ENCODE measurements at places on chromosomes 1 and 21. TPM values are rescaled to one million over a fixed set of nuclear protein-coding genes. Genes with fewer than 3 reads are reported as not detected.
A peak's percentile ranks its signal among the peaks of the same experiment; 100 is the strongest.

DNA sequence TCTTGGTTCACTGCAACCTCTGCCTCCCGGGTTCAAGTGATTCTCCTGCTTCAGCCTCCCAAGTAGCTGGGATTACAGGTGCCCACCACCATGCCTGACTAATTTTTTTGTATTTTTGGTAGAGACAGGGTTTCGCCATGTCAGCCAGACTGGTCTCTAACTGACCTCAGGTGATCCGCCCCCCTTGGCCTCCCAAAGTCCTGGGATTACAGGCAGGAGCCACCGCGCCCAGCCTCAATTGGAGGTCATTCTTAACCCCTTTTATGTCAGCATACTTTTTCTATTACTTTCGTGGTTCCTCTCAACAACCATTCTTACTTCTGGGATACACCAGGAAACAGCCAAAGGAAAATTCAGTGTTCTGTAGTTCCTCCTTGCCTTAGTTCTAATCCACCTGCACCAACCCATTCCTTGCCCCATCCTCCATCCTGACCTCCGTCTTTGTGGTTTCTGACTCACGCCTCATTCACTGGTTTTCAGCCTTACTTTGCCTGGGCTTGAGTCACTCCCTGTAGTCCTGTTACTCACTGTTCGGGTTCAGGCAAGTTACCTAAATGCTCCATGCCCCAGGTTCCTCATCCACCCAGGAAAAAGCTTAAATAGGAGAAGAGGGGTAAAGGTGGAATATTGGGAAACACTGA is 12.9 kb upstream of the BCL10 start:
- DNase-seq: peak; percentile 89

- no peak for DNase-seq
Measured at GRCh38 chr1:23763041-23763577, 15.1 kb upstream of the PITHD1 start.

- no peak for DNase-seq
Measured at GRCh38 chr1:29431138-29431537, 194.8 kb downstream of the PTPRU start.

GRCh38 chr1:237740846-237741245 is 149.9 kb downstream of the ZP4 start:
- no peak for DNase-seq

GRCh38 chr21:45074818-45075595 is 627 bp downstream of the ADARB1 start:
- peak; percentile 14 for DNase-seq

GRCh38 chr1:159602501-159602999 is 14.9 kb downstream of the APCS start:
- no peak for DNase-seq

Gene USP21
- 9.3 TPM for total RNA-seq

GRCh38 chr1:39540504-39541031 is 36.0 kb downstream of the PABPC4 start:
- DNase-seq: peak; percentile 75

DNA sequence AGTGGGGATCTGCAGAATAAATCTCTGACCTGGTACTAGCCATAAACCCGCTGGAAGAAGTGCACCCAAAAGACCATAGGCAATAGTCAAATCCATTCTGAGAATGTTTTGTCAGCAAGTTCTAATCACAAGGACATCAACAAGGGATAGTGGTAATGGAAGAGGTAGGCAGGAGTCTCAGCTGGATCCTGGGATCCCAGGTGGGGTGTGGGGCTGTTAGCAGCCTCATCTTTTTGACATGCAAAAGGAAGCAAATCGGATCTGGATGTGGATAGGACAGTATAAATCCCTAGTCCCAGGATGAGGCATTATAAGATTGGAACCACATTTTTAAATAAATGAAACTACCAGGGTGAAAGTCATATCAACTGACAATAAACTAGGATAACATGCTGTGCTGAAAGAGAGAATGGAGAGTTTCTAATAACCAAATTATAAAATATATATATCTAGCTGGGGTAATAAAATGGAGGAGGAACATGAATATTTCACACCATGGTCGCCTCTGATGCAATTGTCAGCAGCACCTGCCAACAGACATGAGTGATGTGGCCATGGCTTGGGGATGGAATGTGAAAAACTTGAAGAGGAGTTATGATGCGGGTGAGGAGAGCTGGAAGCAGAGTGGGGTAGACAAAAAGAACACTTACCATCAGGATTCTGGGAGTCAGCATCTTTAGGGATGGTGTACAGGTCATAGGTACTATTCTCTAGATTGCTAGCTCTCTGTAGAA is 23.7 kb upstream of the PEX19 start:
- DNase-seq: no peak

DNA sequence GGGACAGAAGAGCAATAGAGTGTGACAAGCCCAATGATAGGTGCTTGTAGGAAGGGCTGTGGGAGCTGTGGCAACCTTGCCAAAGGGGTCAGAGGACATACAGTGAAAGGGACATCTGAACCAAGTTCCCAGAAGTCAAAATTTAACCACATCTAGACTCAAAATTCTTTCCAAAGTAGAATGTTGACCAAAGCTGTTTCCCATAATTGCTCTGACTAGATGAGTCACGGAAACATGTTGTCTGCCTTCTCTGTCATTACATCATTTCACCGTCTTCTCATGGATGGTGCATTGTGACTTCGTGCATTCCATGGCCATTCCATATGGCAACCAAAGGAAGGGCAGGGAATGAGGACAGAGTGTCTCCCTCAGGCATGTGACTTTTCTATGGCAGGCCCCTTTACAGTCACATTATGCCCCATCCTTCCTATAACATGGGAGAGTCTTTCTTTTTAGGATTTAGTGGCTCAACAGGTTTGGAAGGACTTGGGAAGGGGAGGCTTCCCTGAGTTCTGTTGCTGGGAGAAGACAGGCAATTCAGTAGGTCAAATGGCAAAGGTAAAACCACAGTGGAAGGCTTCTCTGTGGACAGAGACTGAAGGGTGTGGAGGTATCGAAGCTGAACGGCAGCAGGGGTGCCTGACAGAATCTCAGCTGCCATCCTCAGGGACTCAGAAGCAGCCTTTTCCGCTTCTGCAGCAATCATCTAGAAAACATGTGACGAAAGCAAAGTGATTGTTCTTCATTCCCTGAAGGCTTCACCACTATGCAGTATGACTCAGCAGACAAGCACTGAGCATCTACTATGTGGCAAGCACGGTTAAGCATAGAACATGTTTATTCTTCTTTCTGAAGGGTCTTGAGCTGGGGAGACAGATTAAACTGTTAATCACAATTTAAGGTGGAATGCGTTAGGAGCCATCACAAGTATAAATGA is 24.7 kb downstream of the NPHS2 start:
- peak; percentile 80 for DNase-seq

Gene NBPF19
- total RNA-seq: 3.6 TPM

Gene CFHR1
- total RNA-seq: not detected

- peak; percentile 41 for DNase-seq
Measured at GRCh38 chr1:214989341-214989740, 93.2 kb upstream of the KCNK2 start.

DNA sequence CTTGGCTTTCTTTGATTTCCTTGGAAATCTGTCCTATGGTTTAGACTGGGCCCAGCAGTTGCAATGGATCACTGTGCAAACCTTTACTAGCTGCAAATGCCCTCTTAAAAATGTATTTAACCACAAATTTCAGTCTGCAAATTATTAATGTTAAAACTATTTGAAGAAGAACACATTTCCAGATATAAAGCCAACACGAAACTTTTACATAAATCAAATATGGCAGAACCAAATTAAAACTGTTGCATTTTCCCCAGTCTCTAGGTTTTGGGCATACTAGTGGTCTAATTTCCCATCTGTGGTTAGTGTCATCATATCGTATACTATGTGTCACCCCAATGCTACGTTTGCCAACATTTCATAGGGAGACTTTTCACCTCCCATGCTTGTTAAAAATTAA is 52.3 kb downstream of the HMCN1 start:
- DNase-seq: peak; percentile 49

DNA sequence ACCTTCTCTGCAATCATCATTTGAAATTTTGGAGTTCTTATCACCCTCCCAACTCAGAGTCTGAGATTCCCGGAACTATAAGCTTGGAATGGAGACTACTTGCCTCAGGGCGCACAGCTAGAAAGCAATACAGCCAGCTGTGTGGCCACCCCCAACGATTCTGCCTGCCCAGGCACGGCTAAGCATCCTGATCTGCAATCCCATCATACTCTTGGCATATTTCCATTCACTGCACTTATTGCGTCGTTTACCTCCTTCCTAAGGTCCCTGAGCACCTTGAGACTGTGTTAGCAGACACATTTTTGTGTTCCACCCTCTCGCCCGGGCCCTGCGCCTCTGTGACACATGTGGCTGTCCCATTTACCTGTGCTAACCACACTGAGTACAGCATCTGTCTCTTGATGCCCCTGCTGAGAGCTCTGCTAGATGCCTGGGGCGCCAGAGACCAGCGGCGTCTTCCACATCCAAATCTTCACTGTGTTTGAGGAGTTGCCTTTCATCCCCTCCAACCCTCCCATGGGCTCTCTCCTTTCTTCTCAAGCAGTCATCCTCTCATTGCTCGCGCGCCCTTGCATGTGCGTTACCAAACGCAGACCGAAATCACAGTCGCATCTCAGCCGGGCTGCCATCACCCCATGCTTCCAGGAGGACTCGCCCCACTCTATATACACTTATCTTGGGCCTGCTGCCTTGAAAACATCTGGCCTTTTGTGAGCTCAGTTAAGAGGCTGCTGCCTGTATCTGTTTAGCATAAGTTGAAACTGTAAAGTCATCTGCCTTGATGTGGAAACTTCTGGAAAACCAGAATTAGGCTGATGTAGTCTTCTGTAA is 3.5 kb upstream of the CLDN19 start:
- DNase-seq: peak; percentile 59

GRCh38 chr1:81330521-81330920 is 470.2 kb upstream of the ADGRL2 start:
- no peak for DNase-seq

Gene RNF207
- 4.9 TPM for total RNA-seq

GRCh38 chr1:223486366-223486765 is 93.2 kb downstream of the CCDC185 start:
- no peak for DNase-seq

DNA sequence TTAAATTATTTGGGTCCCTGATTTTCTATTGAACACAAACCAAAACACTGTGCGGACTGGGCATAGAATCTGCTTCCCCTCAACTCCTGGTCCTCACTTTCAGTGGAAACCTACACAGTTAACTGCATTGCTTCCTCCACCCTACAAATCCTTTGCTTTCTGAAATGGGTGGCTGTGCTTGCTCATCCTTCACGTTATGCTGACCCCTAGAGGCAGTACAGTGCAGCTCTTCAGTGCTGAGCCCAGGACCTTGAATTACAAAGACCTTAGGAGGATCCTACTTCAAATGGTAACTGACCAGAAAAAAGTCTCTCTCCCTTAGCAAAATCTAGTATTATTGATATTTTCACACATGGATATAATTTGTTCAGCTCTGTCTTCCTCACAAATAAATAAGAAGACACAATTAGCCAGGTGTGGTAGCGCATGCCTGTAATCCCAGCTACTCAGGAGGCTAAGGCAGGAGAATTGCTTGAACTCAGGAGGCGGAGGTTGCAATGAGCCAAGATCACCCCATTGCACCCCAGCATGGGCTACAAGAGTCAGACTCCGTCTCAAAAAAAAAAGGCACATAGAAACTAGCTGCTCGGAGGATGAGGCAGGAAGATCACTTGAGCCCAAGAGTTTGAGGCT is 63.4 kb upstream of the L1TD1 start:
- DNase-seq: peak; percentile 62

Gene DUSP10
- 35.1 TPM for total RNA-seq

Gene OLIG1
- not detected for total RNA-seq

DNA sequence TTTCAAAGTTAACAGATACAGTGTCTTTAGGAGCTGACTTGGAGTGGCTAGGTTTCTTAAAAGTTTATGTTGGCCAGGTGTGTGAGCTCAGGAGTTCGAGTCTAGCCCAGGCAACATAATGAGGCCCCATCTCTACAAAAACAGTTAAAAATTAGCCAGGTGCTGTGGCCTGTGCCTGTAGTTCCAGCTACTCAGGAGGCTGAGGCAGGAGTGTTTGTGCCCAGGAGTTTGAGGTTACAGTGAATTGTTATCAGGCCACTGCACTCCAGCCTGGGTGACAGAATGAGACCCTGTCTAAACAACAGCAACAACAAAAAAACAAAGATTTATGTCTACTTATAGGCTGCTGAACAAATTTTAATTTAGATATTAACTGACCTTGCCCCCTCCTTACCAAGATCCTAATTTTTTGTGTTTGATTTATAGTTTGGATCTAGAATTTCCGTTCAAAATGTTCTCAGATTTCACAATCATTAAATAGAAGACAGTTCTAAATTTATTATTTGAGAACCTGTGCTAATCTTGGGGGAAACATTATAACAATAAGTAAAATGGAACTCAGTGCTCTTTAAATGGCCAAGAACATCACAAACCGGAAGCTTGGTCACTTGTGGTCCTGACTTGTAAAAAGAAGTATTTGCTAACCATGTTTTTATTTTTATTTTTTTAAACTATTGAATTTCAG is 67.8 kb downstream of the POU2F1 start:
- no peak for DNase-seq

- no peak for DNase-seq
Measured at GRCh38 chr1:33284049-33284448, 27.8 kb downstream of the ZNF362 start.
